ENCODE measurements at places on chromosomes 16 and 17.

DNA sequence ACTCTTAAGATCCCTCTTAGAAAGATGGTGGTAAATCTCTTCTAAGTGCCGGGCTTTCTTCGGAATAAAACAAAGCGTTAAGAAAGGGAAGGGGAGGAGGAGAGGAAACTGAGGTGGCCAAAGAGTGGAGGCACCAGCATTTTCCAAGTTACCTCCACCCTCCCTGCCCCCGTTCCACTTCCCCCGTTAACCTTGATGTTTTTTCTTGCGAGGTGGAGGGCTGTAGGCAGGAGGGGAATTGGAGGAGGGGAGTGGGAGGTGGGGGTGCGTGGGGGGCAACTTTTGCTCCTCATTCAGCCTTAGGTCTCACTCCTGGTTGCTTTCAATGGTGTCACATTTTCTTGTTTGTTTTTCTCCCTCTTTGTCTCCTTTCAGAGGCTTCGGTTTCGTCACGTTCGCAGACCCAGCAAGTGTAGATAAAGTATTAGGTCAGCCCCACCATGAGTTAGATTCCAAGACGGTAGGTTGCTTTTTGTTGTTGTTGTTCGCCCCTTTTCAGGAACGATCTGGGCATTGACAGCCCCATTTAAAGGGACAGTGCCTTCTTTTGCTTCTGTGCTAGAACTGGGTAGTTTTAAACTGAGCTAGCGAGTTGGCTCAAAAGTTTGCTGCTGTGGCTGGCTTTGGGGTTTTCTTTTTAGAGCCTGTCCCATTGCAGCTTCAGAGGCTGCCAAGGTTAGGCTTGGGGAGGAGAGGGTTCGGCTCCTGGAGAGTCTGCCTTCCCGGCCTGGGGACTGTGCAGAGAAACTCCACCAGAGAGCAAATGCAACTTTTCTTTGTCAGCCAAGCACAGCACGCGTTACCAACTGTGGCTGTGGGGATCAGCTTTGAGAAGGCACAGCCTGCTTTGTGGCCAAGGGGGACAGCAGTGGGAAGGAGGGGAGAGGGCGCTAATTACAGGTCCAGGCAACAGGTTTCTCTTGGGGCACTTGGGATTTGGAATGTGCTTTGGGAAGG lies 1.9 kb downstream of the MSI2 start:
- DNase-seq = no peak

GRCh38 chr16:88941913-88942909 lies 34.8 kb downstream of the CBFA2T3 start:
- DNase-seq = peak; percentile 69

DNA sequence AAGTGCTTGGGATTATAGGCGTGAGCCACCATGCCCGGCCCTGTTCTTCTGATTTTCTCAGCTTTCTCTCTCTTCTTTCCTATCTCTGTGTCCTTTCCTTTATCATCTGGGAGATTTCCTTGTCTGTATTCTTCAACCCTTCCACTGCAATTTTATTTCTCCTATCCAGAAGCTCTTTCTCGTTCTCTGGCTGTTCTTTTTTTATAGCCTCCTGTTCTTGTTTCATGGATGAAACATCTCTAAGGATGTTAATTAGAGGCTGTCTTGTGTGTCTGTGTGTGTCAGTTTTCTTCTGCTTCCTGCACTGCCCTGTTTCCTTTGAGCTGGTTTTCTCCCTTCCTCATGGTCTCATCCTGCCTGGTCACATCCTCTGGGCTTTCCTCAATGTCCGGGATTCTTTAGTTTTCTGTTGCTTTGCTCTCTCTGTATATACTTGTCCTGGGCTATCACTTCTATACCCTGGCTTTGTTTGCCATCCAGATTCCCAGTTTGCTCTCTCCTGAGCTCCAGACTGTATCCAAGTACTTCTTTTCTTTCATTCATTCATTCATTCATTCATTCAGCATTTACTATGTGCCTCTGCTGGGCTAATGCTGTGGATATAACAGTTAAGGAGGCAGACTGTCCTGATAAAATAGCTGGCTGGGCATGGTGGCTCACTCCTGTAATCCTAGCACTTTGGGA lies 2.5 kb downstream of the LAT start:
- no peak for DNase-seq

GRCh38 chr17:40470932-40471828 lies 27.9 kb downstream of the IGFBP4 start:
- no peak for DNase-seq

DNA sequence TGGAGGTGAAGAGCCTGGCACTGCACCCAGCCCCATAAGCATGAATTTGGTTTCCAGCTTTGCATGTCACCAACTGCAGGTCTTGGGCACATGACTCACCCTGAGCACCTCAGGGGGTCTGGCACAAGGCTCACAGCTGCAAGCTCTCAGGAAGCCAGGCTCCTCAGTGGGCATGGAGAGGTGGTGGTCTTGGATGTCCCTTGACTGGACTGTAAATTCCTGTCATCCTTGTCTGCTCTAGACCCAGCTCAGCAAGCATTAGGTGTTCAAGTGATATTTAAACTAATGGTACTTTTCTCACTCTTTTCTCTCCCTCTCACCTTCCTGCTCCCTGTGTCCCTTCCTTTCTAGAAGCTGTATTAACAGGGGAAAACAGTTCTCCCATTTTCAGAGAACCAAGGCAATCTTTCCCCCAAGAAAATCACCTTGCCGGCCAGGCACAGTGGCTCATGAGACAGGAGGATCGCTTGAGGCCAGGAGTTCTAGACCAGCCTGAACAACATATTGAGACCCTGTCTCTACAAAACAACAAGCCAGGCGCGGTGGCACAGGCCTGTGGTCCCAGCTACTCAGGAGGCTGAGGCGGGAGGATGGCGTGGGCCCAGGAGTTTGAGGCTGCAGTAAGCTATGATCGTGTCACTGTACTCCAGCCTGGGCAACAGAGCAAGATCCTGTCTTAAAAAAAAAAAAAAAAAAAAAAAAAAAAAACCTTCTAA lies 5.1 kb upstream of the KIFC3 start:
- no peak for DNase-seq

GRCh38 chr17:18117982-18118975 lies 9.7 kb downstream of the MYO15A start:
- no peak for DNase-seq
